Retinal pigment epithelial cell (primary cell): ENCODE measurements at places on chromosomes 7 and 10.

DNA sequence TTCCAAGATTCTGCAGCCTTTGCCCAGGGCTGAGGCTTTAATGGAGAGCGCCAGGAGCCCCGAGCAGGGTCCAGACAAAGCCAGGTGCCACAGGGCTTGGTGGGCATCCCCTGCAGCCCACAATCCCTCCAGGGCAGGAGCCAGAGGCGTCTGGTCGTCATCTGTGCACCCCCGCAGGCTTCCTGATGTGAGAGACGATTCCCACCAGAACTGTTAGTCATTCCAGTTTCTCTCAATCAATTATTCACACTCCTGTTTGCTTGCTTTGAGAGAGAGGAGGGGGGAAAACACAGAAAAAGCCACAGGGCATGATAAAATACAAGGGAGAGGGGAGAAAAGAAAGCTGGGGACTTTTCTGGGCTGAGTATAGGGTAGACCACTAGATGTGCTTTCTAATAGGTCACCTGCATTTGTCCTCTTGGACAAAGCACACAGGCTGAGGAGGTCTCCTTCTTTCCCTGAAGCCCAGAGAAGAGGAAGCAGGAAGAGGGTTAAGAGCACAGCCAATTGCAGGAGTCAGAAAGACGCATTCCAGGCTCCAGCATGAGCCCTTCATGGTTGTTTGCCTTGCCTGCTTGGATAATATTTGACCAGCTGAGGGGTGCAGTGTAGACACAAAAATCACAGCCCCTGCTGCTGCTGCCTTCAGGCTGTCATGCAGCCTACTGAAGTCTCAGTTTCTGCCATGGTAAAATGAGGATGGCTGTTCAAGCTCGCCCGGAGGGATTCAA is 194.4 kb downstream of the PLXNA4 start:
- DNase-seq, result no peak

DNA sequence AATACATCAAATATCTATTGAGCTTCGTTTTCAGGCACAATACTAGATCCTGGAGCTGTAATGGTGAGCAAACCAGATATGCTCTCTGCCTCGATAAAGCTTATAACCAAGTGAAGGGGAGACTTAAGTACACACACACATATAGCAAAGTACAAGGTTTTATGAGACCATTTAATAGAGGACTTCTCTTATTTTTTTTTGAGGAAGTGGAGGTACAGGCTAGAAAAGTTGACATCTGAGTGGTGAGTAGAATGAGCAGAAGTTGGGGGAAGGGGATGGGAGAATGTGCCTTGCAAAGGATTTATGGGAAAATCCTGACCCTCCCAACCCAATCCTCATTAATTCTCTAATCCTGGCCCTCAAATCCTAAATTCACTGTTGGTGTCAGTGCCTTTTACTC is 7.7 kb downstream of the CCDC136 start:
- no peak for DNase-seq

DNA sequence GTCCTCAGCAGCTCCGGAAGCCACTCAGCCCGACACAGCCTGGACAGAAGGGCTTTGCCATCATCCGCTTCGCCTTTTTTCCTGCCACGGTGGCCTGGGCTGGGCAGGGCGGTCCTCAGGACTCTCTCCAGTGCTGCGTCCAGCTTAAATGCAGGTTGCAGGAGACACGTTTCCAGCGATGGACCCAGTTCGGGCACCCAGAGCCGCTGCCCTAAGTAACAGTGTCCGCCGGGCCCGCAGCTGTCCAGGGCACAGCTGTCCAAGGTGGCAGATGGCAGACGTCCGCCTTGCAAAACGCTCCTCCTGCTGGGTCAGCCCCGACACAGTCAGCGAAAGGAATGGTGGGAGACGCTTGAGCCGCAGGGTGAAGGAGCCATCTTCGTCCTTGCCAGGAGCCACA is 37.0 kb upstream of the FOXL3 start:
- no peak for DNase-seq

DNA sequence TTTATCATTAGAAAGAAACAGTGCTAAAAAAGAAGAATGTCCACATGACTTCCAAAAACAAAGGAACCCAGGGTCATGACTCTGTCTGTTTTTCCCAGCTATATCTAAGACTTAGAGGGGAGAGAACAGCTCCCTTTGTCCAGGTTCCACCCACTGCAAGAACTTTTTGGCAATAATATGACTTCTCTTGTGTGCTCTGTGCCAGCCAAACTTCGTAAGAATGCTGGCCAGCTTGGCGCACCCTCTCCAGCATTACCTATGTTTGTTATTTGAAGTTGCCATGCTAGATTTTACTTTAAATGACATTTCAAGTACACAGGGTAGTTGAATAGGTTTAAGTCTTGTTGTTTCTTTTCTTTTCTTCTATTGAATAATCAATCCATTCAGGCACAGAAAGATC is 371.4 kb downstream of the KCNMA1 start:
- DNase-seq, result no peak

DNA sequence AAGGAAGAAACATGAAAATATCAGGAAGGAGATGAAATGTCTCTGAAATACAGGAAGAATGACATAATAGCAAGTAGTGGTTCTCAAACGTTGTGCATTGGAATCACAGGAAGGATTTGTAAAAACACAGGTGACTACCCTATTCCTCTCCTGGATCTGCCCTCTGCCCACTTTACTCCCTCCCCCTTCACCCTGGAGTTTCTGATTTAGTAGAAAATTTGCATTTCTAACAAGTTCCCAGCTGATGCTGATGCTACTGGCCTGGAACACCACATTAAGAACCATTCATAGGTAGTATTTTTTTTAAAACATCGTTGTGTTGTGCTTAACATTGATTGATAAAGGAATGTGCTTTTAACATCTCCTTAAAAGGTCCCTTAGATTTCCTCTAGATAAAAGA is 130.9 kb downstream of the PHF14 start:
- DNase-seq, result no peak

- DNase-seq, result no peak
Observed at GRCh38 chr10:20912969-20913368, 15.9 kb upstream of the NEBL start.

GRCh38 chr10:13092291-13093102 is 7.5 kb upstream of the OPTN start:
- no peak for DNase-seq

GRCh38 chr7:129136887-129137642 is 7.4 kb upstream of the TSPAN33 start:
- DNase-seq, result no peak

- no peak for DNase-seq
Observed at GRCh38 chr10:100731407-100732240, 13.8 kb upstream of the PAX2 start.

- no peak for DNase-seq
Observed at GRCh38 chr10:99329304-99329553, at the start of gene CNNM1. Gene CNNM1 (plus strand): TSS chr10:99329356. CDS start chr10:99329388, 32 bp downstream.
